ENCODE measurements at places on chromosomes 1 and 21. TPM values are rescaled to one million over a fixed set of nuclear protein-coding genes. Genes with fewer than 3 reads are reported as not detected.

OR2T2 gene
- total RNA-seq: not detected

DNA sequence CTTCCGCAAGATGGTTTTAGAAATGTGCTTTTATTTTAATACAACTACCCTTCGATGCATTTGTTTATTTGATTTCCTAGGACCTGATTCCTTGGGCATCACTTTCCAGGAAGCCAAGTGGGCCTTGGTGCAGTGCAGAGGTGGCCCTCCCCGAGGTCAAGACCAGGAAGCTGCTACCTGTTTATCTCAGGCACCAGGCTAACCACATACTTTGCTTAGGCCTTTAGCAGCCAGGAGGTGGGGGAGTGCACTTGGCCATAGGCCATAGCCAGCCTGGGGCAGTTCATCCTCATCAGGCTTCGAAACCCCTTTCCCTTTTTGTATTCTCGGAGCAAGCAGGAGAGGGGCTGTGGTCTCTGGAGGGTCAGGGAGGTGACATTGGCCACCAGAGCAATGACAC is 45.4 kb downstream of the SMYD2 start:
- DNase-seq: no peak

DNA sequence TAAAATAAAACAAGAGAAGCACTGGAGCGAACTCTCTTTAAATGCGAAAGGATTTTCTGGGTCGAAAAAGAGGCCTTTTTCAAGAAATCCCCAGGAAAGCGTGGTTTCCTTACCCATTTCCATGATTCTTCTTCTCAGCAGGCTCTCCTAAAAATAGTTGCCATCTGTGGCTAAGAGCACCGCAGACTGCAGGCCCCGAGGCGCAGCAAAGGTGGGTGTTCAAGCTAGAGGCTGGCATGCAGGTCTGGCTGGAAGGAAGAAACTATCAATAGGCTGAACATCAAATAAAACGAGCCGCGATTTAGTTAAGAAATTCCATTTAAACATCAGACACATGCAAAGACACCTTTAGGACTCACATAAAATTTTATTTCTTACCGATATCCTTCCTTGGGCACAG is 135.1 kb downstream of the ADAMTS1 start:
- no peak for DNase-seq

- DNase-seq: no peak
These were observed 226.4 kb downstream of the NRIP1 start for GRCh38 chr21:14838400-14838799.

DNA sequence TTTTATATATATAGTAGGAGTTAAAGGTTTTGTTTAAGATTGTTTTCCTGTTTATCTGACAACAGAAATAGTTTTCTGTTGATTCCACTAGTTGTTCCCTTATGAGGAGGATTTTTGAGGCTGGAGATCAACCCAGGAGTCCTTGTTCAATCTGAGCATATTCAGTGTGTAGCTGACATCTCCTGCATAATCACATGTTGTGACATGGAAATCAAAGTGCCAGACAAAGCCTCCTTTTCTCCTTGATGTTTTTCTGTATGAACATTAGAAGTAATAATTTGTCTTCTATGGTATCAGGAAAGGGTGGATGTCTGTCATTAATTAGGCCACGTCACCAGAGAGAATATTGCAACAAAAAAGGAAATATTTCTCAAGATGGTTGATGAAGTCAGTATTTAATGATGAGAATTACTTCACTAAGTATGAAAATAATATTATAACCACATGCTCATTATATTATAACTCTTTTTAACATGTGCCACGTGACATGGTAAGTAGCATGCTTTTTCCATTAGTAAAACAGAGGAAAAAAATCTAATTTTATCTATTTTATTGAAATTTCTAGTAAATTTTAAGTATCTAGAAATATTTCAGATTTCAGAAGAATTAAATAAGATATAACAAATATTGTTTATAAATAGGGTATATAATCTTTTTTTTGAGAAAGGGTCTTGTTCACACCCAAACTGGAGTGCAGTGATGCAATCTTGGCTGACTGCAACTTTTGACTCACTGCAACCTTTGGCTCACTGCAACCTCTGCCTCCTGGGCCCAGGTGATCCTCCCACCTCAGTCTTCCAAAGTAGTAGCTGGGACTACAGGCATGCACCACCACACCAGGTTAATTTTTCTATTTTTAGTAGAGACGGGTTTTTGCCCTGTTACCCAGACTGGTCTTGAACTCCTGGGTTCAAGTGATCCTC is 223.5 kb downstream of the HMCN1 start:
- no peak for DNase-seq

Data from HFFc6 (cell line).